NCI-H1694 (cell line): ENCODE measurements at places on chromosomes 12 and 14.

DNA sequence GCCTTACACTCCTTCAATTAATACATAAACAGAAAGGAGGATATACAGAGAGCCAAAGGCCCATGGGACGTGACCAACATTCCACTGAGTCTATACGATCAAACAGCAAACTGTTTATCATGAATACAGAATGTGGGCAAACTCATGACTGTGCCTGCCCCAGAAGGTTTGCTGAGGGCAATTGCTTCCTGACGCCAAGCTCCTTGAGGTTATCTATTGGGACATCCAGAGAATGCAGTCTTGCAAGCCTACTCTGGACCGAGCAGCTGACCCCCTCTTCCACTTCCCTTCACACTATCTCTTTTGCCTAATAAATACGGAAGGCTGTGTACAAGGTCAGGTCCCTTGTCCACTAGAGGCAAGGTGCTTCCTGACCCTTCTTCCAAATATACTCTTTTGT is 18.5 kb upstream of the SLC10A1 start:
- no peak for DNase-seq

- no peak for DNase-seq
These were observed 194.7 kb downstream of the BCL11B start for GRCh38 chr14:99077076-99077843.

DNA sequence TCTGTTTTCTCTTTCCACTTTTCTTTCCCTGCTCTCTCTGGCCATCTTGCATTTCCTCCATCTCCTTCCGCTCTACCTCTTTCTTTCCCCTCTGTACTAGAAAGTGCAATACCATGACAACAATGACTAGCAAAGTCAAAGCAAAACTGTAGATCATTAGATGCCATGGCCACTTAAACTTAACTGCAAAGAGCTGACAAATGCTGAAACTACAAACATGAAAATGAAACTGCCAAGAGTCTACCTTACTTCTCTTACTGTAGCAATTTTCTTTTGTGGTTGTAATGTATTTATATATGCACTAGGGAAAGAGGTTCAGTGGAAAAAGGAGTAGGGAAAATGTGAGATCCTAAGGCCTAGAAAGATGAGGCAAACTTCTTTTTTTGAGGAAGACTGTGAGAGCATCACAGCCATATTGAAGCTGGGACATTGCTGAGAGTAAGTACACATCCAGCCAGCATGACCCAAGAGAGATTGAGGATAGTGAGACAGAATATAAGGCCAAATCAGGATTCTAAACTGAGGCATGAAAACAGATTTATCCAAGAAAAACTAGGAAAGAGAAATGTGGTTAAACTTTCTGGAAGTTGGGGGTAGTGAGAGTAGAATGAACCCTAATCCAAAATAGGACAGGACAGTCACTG is 276.6 kb upstream of the NAV3 start:
- DNase-seq = no peak

DNA sequence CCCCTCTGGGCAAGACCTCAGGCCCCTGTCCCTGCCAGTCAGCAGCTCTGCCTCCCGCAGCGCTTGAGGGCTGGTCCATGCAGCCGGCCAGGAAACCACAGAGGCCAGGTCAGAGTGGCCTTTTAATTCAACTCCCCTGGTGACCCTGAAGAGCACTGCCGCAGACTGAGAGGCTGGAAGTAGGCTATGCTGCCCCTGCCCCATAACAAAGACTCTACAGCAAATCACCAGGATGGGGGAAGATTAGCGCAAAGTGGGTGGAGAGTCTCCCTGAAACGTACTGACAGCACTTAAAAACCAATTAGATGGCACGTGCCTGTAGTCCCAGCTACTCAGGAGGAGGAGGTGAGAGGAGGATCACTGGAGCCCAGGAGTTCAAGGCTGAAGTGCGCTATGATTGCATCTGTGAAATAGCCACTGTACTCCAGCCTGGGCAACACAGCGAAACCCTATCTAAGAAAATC is 70.5 kb downstream of the ITPK1 start:
- no peak for DNase-seq

- peak; percentile 84 for DNase-seq
These were observed 1.4 kb upstream of the KCNK13 start for GRCh38 chr14:90060312-90060964.

DNA sequence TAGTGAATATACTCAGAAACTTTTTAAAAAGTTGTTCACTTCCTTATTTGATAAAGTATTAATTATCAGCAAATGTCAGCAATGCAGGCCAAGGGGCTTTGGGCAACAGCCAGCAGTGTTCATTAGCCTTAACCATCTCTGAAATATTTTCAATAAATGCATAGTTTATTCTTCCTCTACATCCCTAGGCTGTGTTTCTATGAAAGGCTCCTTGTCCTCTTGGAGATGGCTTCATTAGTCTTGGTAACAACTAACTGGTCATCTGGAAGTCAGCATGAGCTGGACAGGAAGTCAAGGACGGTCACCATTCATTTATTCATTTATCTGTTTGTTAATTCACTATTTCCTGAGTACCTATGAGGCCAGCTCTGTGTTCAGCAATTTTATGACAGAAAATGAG is 124.0 kb upstream of the TMEM132D start:
- DNase-seq = no peak

DNA sequence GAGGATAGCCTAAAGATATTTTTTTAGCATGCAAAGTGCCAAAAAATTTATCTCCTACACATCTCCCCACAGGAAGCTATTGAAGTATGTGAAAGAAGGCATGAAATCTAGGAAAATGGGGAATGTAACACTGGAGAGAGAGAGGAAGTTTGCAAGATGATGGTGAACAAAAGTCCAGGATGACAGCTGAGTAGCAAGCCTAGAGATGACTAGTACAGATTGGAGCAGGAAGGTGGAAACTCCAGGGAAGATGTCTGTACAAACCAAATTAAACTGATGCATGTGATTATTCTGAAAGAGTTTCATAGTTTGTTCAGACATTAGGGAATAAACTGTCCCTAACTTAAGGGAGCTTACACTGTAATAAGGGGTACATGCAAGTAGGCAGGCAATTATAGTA is 99.3 kb downstream of the RAD51B start:
- no peak for DNase-seq

GRCh38 chr12:78864870-78865463 is 393 bp downstream of the SYT1 start:
- DNase-seq = peak; percentile 2

DNA sequence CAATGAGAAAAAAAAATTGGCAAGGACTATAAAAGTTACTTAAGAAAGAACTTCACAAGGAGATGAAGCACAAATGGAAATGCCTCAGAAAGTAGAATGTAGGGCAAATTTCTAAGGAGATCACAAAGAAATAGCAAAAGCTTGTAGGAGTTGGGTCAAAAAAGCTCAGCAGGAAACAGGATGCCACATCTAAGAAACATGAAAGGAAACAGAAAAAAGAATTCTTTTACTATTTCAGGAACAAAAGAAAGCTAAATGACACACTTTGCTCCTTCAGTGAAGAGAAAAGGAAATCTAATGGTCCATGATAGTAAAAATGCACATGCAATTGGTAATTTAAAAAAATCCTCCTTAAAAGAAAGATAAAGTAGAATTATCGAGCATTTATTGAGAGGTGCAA is 452.1 kb upstream of the GARIN6 start:
- no peak for DNase-seq

GRCh38 chr12:9721394-9722092 is 11.4 kb downstream of the CLECL1 start:
- no peak for DNase-seq

DNA sequence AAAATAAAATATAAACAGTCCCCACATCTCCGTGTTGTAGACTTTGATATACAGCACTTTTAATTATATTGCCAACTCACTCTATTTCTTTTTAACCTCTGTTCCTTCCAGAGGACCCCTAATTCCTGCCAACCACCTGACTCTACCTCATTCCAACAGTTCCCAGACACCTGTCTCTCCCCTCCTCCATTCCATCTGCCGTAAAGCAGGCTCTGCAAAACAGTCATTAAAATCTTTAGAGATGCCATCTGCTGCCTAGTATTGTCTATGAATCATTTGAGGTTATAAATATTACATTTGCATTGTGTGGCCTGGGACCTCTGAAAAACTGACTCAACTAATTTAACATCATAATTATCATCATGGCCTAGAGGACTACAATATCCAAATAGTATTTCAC is 148.8 kb upstream of the DCN start:
- DNase-seq = peak; percentile 37

GRCh38 chr12:52186118-52186840 is 5.5 kb downstream of the KRT80 start:
- DNase-seq = no peak

DNA sequence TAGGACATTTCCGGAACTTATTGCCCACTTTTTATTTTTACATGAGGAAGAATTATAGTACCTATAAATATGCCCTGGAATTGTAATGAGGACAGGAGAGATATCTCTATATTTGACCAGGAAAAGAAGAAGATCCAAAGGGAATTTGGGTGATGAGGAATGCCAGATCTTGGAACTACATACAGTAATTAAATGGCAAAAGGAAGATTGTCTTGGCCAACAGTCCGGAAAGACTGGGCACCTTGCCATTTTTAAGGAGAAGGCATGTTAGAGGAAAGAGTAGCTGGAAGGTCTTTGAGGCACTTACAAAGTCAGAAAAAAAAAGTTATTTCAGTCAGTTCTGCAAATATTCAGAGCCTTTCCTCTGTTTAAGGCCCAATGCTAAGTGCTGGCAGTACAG is 616.4 kb downstream of the MED13L start:
- no peak for DNase-seq

GRCh38 chr14:62667421-62667914 is 377.8 kb downstream of the KCNH5 start:
- DNase-seq = no peak

- DNase-seq = no peak
These were observed 399.8 kb upstream of the USP15 start for GRCh38 chr12:61860451-61860850.

DNA sequence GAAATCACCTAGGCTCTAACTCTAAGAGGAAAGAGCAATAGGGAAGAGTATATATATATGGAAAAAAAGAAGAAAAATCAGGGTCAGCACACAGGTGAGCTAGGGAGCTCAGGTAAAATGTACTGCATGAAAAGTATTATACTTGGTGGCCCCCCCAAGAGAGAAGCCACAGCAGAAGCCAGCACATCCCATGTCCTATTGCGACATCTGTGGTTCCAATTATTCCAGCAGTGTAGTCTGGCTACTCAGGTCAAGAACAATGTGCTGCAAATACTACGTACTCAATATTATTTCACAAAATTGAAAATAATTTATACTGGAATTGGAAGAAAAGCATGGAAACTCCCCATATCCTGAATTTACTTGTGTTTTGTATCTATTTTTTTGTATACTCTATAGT is 85.5 kb downstream of the CEP83 start:
- no peak for DNase-seq

- no peak for DNase-seq
These were observed 301.4 kb upstream of the NOS1 start for GRCh38 chr12:117662620-117663395.

- DNase-seq = no peak
These were observed 60.7 kb upstream of the GZMB start for GRCh38 chr14:24694680-24695079.

DNA sequence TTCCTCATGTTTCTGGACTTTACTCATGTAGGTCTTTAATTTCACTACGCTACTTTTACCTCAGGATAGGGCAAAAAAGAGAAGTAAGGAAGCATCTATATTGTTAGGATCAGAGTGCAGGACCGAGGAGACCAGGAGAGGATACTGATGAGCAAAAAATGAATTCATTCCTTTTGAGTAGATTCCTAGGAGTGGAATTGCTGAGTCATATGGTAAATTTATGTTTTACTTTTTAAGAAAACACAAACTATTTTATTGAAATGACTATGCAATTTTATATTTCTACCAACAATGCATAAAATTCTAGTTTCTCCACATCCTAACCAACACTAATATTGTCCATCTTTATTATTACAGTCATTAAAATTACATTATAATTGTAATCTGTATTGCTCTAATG is 50.8 kb upstream of the GARIN6 start:
- no peak for DNase-seq

GRCh38 chr12:128933039-128933438 is 79.8 kb downstream of the GLT1D1 start:
- DNase-seq = no peak

DNA sequence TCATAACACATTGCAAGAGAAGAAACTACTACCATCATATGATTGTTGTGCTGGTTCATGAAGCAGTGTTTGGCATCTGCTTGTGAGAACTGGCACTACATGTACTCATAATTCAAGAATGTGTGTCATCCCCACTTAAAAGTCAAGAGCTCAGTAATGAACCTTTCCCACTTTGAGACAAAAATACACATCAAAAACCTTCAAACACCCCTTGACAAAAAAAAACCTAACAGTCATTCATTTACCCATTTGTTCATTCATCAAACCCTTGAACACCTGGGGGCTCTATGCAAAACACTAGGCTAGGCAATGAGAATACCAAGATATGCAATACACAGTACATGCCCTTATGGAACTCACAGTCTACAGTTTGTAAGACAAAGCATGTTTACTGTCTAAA is 40.0 kb downstream of the KIF21A start:
- no peak for DNase-seq

- no peak for DNase-seq
These were observed 53.3 kb upstream of the STK38L start for GRCh38 chr12:27190761-27191160.

- no peak for DNase-seq
These were observed 1.1 kb downstream of the HOXC4 start for GRCh38 chr12:54054742-54055194.

DNA sequence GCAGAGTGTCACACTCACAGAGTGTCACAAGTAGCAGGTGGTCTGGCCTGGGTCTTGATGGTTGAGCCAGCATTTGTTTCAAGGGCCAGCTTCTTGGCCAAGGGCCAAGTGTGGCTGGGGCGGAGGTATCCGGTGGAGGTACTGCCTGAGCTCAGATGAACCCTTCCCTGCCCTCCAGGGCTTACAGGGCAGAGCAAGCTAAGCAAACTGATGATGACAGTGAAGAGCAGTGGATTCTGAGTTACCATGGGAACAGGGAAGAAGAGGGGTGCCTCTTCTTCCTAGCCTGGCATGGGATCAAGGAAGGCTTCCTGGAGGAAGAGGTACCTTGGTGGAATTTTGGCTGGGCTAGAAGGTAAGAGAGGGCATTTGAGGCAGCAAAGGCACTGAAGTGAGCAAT is 35.7 kb downstream of the MVK start:
- DNase-seq = no peak

DNA sequence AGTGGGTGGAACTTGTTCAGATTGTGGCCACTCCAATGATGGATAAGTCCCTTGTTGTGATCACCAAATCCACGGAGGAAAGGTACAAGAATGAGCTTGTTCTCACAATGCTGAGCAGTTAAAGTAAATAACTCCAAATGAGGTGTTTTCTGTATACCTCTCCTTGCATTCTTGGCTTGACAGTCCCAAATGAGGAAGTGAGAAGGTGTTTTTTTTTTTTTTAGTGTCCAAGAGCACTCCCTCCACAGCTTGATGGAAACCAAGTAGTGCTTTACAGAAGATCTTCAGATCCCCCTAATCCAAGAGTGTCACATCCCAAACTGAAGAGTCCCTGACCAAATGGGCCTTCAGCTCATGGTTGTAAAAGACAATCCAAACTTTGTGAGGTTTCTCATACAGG is 153.6 kb downstream of the ATP23 start:
- no peak for DNase-seq
